H1 (cell line): ENCODE measurements at places on chromosomes 12 and 14. TPM values are rescaled to one million over a fixed set of nuclear protein-coding genes. Genes with fewer than 3 reads are reported as not detected.

GRCh38 chr12:5889381-5890047 lies 55.5 kb downstream of the ANO2 start:
- peak; percentile 80 for DNase-seq

DNA sequence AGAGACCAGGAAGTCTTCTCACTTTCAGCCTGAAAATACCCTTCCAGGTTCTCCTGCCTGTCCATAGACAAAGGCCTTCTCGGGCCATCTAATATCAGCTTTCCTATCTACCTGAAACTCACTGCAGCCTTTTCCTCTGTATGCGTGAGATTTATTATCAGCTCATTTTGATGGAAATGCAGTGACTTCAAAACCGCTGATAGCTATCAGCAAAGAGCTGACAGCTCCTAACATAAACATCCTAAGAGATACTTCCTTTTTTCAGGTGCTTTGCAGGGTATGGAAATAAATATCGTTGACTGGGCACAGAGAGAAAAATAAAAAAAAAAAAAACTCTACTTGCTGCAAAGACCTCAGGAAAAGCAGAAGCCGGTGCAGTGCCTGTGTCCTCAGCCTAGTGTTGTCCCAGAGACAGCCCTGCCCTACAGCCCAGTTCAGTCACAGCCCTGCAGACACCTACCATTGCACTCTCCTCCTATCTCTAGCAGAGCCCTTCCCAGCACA lies 215.0 kb upstream of the EGLN3 start:
- DNase-seq: no peak

PUS7L gene
- total RNA-seq: 23.2 and 26.8 TPM in 2 replicates

DNA sequence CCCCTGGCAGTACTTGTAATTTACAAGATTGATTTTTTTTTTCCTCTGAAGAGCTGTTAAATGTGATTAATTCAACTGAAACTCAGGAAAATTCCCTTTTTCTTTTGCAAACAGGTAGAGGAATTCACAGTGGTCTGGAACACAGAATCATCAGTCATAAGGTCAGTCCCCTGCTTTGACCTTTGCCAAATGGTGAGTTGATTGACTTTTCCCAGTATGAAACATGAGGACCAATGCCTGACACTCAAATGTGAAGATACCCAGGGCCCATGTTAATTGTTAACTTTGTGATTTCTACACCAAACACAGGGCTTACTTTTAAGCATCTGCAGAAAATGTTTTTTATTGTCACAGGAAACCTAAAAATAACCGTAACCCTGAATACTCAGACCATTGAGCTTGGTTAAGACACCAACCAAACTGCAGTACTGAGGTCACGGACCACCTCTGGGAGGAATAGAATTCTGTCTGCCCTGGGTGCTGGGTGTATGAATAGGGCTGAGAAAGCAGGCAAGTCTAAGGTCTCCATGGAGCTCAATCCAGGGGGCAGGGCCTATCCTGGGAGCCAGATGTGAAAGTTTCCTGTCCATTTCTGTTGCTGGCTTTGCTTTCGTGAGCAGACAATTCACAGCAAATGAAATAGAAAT lies 192.4 kb downstream of the TMX1 start:
- DNase-seq: no peak

DNA sequence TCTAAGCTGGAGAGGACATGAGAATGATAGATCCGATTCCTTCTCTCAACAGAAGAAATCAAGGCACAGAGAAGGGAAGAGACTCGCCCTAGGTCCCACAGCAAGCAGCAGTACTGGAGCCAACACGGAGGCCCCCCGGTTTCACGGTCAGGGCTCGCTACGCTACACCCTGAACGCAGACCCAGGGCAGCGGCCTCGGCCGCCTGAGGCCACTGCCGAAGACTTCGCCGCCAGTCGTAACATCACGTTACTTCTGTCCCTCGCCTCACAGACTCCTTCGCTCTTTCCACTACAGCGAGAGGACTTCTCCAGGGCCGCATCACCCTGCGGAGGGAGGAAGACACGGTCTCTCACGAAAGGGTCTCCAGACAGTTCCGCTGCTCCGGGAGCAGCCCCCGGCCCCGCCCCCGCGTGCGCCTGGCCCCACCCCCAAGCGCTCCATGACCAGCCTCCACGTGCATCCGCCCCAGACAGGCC lies 411 bp upstream of the DCAF4 start:
- no peak for DNase-seq

DNA sequence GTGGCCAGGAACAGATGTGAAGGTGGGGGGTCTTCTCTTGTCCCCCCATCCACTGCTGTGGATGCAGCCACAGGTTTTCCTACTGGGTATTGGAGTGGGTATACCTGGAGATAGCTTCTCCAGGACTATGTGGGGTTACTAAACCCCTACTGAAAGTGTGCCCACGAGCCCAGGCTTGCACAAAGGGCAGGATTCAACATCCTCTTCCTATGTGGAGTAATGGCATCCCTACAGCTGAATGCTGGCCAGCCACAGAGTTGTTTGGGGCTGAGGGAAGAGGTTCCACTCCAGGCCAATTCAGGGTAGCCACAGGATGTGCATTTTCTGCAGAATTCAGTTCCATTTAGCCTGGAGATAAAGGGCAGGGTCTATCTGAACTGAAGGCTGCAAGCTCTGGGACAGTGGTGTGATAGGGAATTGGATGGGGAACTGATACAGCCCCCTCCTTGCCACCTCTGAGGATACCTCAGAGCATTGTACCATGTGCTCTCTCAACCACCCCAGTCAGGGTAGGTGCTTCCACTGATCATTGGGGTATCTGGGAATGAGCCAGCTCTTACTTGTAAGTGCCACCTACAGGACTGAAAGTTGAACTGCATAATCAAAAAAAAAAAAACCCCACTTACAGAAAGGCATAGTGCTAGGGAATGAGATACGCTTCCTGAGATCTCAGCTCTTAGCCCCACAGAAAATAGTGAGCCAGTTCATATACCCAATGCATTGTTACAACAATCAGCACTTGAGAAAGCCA lies 187.1 kb downstream of the KITLG start:
- no peak for DNase-seq

CEP290 gene
- total RNA-seq: 5.9 and 6.3 TPM in 2 replicates

DNA sequence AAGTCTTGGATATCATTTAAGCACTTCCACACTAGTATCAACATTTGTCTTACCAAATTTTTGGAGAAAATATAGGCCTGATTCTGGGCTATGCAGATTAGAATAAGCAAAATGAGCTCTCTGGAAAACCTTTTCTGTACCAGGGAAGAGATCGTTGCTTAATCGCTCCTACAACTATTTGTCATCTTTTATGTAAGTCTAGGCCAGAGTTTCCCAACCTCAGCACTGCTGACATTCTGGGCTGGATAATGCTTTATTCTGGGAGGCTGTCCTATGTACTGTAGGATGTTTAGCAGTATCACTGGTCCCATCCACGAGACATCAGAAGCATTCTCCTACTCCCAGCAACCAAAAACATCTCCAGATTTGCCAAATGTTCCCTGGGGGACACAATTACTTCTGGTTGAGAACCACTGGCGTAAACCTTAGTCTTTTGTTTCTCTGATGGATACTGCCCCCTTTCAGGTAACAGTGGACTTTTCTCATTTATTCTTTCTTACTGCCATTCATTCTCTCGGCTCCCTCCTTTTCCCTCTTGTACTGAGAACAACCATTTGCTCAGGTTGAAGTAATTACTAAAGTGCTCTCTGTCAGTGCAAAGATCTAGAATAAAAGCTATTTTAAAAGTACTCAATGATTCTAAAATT lies 316.9 kb upstream of the E2F7 start:
- no peak for DNase-seq

DNA sequence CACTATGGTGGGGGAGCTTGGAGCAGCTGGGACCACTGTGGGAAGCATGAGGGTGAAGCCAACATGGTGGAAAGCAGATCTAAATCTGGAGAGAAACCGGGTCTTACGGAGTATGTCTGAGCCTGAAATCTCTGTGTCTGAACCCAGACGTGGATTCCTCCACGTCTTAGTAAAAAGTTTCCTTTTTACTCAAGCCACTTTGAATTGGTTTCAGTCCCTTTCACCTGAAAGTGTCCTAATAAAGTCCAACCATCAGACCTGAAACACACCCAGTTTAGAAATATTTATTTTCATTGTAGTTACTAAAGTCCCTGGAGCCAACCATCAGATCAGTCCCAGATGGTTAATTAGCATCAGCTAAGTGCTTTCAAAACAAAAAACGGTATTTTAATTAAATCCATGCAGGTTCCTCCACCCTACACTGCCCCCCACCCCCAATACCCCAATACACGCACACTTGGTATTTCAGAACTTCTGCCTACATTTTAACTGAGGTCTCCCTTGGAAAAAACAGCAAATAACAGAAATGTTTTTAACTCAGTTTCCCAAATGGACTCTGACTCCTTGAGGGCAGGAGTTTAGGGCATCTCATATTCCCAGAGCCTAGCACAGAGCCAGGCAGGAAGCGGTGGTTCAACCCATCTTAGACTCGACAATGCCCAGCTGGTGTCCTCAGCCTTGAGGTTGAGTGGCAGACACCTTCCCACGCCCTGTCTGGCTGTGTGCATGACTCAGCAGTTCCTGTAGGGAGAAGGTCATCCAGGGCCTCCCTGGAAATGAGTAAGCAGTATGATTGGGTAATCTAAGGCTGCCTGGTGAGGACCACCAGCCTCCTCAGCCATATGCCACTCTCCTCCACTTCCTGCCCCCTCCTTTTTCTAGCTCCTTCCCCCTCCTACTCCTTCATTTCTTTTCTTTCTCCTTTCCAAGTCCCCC lies 175.8 kb downstream of the TTC8 start:
- DNase-seq: no peak

DNA sequence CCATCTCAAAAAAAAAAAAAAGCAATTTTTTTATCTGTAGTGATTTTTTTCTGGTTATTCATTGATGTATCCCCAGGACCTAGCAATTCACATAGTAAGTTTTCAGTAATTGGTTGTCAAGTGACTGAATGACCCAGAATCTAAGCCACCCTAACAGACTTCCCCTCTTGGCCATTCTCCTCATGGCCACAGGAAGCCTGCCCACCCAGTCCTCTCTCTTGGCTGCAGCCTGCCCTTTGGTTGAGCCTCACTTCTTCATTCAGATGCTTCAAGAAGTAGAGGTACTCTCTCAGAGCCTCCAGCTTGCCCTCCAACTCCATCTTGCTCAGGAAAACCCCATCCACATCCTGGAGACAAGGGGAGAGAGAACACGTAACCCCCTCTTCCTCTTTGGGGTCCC lies 2.8 kb downstream of the KRT78 start:
- no peak for DNase-seq

DNA sequence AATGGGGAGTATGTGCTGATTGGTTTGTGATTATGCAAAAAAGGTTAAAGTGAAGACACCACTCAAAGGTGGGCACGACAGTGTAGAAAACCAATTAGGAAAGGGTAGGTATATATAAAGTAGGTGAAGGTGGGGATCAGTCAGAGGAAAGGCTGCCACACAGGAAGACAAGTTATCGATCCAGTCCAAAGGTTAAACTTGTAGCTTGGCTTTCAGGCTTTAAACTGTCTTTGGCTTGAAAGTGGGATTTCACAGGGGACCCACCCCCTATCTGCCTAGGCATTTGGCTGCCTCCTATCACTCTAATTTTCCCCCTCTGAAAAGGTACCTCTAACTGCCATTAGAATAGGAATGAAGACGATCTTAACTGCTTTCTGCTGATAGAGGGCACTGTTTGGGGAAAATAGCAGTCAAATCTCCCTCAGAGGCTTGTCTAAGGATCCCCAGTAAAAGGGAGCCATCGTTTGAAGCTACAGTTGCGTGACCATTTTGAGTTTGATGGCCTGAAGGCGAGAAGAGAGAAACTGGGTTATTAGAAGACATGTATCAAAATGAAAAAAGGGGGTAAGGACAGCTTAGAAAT lies 250.2 kb downstream of the GPHN start:
- no peak for DNase-seq

- no peak for DNase-seq
These were observed 39.2 kb upstream of the PLXNC1 start for GRCh38 chr12:94109160-94109559.

DNA sequence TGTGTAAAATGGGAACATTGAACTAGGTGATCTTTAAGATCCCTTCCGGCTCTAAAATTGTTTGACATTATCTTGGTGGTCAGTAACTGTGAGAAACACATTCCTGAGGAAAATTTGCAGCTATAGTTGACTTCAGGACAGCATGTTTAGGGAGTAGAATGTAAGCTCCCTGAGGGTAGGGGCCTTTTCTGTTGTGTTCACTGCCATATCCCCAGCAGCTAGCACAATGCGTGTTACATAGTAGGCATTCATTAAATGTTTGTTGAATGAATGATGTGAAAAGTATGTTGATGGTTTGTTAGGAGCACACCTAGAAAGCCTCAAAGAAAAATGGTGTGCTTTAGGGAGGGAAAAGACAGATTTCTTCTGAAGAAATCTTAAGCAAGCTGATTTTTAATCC lies 38.5 kb upstream of the KCNMB4 start:
- no peak for DNase-seq

FAM186B gene
- total RNA-seq: 0.21 and 0.73 TPM in 2 replicates

RAD51B gene
- 11.0 and 14.9 TPM in 2 replicates for total RNA-seq

- no peak for DNase-seq
These were observed 39.7 kb downstream of the LRIG3 start for GRCh38 chr12:58880639-58881038.

KCNC2 gene
- total RNA-seq: 0.13 TPM in 1 of 2 replicates, not detected in the other

RERG gene
- total RNA-seq: 0.55 and 0.86 TPM in 2 replicates

TPH2 gene
- 0.90 and 1.1 TPM in 2 replicates for total RNA-seq

FKBP11 gene
- total RNA-seq: 65.1 and 75.6 TPM in 2 replicates
